Hair follicular keratinocyte (primary cell): ENCODE measurements at places on chromosomes 7 and 10. TPM values are rescaled to one million over a fixed set of nuclear protein-coding genes. Genes with fewer than 3 reads are reported as not detected.

SSC4D gene
- 0.87 and 4.1 TPM in 2 replicates for total RNA-seq

THSD7A gene
- total RNA-seq, result not detected in 2 replicates

MAGI2 gene
- 0.04 and 0.23 TPM in 2 replicates for total RNA-seq

CALML5 gene
- not detected in 2 replicates for total RNA-seq
